Cortex of kidney (tissue), 1 donor: ENCODE measurements at places on chromosomes 5 and 9.

- DNase-seq: no peak
Measured at GRCh38 chr5:170880084-170880483, 18.3 kb downstream of the RANBP17 start.

GRCh38 chr5:59093329-59093728, 510.5 kb downstream of the RAB3C start:
- no peak for DNase-seq

DNA sequence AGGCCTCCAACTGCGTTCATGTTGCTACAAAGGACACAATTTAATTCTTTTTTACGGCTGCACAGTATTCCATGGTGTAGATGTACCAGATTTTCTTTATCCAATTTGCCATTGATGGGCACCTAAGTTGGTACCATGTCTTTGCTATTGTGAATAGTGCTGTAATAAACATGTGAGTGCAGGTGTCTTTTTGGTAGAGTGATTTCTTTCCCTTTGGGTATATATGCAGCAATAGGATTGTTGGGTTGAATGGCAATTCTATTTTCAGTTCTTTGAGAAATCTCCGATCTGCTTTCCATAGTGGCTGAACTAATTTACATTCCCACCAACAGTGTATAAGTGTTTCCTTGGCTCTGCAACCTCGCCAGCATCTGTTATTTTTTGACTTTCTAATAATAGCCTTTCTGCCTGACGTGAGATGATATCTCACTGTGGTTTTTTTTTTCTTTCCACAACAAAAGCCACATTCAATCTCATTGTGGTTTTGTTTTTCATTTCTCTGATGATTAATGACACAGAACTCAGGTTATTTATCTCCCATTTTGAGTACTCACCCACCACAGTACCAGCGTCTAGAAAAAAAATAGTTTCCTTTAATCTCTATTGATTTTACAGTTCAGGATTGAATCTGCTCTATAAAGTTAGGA, 21.9 kb downstream of the ARRDC3 start:
- DNase-seq: no peak

DNA sequence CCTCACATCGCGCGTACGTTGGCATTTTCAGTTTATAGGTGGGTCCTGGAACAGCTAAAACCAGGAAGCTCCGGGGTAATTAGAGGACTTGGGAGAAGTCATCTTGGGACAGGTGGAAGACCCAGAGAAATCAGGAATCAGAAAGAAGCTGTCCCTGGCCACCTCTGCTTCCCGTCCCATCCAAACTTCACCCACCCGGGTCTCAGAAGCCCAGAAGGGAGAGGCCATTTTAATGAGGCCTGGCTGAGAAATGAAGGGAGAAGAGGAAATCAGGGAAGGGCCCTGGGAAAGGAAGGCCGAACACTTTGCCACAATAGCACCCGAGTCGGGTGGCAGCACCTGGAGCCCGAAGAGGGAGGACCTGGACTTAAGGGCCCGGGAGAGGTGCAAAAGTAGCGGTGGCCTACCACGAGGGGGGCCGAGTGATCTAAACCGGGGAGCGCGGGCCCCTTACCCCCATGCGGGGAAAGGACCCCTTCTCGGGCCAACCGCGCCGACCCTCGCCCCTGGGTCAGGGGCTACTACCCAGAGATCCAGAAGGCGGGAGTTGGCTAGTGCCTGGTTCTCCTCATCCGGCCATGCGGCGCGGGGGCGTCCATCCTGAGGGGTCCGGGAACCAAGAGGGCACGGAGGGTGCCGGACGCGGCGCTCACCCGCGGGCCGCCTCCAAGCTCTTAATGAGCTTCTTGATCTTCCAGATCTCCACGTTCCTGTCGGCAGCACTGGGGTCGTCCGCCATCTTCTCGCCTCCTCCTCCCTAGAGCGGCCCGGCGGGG, 668 bp downstream of the ETF1 start:
- DNase-seq: no peak

DNA sequence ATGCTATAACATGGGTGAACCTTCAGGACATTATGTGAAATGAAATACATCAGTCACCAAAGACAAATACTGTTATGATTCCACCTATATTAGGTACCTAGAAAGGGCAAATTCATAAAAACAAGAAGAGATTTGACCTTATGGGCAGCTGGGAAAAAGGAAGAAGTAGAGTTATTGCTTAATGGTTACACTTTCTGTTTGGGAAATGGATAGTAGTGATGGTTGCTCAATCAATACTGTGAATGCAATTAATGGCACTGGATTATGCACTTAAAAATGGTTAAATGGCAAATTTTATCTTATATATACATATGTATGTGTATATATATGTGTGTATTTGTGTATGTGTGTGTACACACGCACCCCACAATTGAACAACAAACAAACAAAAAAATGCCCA, 15.2 kb downstream of the FKBP15 start:
- no peak for DNase-seq

- no peak for DNase-seq
Measured at GRCh38 chr5:132808866-132809265, 4.2 kb upstream of the SOWAHA start.

- no peak for DNase-seq
Measured at GRCh38 chr5:7493622-7494021, 97.7 kb downstream of the ADCY2 start.

- DNase-seq: no peak
Measured at GRCh38 chr5:40911266-40911665, 2.0 kb downstream of the C7 start.

- no peak for DNase-seq
Measured at GRCh38 chr9:116951588-116952435, 264.7 kb downstream of the TRIM32 start.

- no peak for DNase-seq
Measured at GRCh38 chr9:15158064-15158463, 149.0 kb downstream of the TTC39B start.

DNA sequence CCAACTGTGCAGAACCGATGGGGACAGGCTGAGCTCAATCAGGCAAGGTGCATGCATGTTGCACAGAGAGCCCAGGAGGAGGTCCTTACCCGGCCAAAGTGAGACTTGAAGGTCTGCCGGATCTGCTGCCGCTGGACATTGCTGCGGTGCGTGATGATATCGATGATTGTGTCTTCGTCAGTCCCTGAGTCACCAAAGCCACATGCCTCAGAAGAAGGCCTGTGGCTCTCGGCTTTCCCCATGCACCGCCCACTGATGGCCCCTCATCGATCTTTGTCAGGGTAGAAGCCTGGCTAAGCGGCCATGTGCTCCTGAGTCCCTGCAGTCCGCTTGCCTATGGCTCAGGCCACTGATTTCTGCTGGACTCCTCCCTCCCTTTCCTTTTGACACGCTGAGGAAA, 34.8 kb downstream of the ANXA6 start:
- DNase-seq: no peak

DNA sequence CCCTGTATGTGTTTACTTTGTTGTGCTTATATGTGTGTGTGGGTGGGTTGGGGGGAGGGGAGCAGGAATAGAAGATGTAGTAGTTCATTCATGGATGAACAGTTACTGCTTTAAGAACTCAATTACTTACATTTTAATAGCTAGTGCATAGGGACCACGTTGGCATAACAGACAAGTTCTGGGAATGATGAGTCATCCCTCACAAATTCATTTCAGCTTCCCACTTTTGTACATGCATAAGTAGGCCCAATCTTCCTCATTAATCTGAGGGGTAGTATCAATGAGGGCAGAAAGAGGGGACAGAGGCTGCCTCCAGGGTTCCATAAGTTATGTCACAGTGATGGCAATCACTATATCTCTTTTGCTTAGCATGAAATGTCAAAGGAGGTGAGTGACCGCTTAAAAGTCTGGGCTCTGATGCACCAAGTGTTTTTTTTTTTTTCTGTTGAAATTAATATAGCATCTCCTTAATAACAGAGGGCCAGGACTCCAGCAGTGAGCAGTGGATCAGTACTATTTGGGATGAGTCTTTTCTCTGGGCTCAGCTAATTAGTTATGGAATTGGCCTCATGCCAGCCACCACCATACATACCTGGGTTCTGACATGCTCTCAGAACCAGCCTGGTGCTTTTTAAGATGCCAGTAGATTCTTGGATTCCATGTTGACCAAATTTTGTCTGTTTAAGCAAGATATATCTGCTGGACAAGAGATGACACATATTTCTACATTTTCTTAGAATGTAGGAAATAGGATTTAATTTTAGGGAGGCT, 37.1 kb downstream of the PRDM6 start:
- DNase-seq: no peak

DNA sequence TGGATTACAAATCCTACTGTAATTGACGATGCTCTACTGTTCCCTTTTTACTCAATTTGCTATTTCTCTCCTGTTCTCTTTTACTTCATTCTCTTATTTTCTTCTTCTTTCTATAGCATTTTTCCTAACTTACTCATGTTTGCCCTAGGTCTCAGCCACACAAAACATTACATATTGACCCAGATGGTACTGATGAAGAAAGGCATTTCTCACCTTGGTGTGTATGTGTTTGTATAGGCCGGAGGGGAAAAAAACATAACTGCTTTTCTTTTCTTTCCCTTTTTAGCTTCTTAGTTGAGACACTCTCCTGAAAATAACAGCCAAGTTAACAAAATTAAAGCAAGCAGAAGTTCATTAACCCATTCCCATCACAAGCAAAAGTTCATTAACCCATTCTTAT, 1019.8 kb upstream of the CDH18 start:
- no peak for DNase-seq

- no peak for DNase-seq
Measured at GRCh38 chr9:128550770-128551656, 1.4 kb upstream of the SPTAN1 start.

DNA sequence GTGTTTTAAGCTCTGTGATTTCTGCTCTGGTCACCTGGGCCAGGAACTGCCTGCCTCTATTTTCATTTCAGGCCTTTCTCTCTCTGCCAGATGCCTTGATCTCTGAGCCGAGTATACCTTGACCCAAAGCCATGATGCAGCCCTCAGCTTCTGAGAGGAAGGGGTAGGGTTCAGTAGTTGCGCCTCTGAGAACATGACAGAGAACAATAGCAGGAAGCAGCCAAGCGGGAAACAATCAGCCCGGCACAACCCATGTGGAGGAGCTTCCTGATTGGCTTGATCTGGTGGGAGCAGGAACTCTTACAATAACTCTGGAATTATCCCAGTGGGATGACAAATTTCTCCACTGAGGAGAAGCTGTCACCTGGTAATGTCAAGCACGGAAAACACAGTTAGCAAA, 127.4 kb downstream of the PALM2AKAP2 start:
- DNase-seq: no peak

DNA sequence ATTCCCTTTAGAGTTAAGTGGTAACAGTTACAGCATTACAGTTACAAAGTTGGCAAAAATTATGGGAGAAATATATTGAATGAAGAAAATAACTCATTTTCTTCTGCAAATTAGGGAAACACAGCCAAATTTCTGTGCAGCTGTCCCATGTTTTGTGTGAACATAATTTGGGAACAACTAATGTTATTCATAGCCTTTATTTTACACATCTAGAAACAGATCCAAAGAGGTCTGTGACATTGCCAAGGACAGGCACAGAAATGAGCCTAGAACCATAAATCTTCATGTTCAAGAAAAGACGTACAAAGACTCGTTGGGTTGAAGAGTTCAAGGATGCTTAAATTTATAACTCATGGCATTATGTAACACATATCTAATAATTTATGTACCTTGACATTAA, 114.1 kb upstream of the TXNDC8 start:
- no peak for DNase-seq

DNA sequence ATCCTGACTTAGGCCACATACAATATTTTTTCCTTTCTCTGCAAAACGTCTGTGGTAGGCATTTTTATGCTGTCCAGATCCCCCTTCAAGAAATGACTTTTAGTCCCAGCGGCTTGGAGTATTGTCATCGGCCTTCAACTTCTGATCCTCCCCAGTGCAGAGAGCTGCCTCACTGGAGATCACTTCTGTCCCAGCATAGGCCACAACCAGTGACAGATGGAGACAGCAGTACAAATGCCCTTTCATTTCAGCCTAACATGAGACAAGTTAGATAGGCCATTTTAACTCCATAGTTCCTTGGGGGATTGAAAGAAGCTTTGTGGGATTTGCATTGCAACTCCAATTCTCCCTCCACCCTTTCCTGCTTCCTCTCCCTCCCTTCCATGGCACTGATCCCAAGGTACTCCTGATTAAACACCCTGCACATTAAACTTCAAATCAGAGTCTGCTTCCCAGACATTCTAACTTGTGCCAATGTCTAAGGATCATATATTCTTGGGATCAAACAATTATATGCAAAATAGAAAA, 3.2 kb upstream of the MAMDC2 start:
- DNase-seq: no peak

GRCh38 chr9:911005-911404, 65.5 kb upstream of the DMRT3 start:
- DNase-seq: no peak
